Lower leg skin (tissue), 4 donors: ENCODE measurements at places on chromosomes 4 and X. TPM values are rescaled to one million over a fixed set of nuclear protein-coding genes. Genes with fewer than 3 reads are reported as not detected.

DOK7 gene
- 8.9 TPM for total RNA-seq

TMEM164 gene
- 73.2 TPM for total RNA-seq

WNK3 gene
- 1.2 TPM for total RNA-seq

GRCh38 chr4:71113294-71113693 lies 119.8 kb downstream of the DCK start:
- DNase-seq: no peak

DNA sequence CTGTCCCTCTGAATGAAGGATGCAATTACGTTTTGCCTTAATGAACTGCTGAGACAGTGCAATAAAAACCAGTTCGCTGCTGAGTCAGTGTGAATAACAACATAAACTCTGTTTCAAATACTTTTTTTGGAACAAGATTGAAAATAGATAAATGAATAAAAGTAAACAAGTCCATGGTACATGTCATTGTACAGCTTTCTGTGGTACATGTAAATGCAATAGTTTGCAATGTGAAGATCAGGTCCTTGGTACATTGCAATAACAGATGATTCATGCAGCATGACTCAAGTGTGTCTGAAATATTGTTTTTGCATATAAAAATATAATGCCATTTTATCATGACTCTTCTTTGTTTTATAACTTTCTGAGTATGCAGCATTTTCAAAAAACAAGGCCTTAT lies 193.4 kb upstream of the PACRGL start:
- DNase-seq: no peak

CXCL13 gene
- total RNA-seq: not detected
